ENCODE measurements at places on chromosomes 5 and 9. TPM values are rescaled to one million over a fixed set of nuclear protein-coding genes. Genes with fewer than 3 reads are reported as not detected.

DNA sequence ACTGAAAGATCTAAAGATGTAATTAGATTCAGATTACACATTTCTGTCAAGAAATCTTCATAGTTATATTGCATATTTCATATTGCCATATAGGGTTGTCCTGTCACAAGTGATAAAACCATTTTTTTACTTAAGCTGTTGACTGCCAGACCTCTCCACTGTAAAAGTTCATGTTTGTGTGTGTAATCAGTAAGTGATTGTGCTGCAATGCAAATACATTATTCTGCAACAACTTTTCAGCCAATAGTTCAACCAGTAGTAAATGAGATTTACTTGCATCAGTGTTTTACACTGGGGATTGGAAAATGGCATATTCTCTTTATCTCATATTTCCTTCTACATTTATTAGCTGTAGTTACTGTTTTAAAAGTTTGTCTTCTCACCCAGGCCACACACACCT lies 603.9 kb upstream of the RORB start:
- no peak for DNase-seq

Gene TRIM41
- 18.7 TPM for total RNA-seq

- DNase-seq, result peak; percentile 92
These were observed 442.4 kb upstream of the ZNF462 start for GRCh38 chr9:106420511-106420944.

- DNase-seq, result no peak
These were observed 48.7 kb downstream of the NEURL1B start for GRCh38 chr5:172689801-172690200.

Gene FAM193B
- total RNA-seq, result 33.9 TPM

DNA sequence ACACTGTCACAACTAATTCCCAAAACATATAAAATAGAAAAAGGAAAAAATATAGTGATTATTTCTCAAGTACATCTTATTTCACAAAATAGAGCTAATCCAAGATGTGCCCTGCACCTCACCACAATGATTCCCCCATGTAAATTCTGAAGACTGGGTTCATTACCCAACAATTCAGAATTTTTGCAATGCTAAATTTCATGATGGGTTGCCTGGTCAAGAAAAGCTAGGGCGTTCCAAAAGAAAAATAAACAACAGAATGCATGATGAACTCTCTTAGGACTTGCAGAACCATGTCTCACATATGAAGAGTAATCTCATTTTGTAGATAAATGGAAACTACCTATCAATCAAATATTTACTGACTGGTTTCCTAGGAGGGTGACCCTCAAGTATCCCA lies 259.6 kb upstream of the NFIL3 start:
- DNase-seq, result no peak

Gene GRIA1
- not detected for total RNA-seq

DNA sequence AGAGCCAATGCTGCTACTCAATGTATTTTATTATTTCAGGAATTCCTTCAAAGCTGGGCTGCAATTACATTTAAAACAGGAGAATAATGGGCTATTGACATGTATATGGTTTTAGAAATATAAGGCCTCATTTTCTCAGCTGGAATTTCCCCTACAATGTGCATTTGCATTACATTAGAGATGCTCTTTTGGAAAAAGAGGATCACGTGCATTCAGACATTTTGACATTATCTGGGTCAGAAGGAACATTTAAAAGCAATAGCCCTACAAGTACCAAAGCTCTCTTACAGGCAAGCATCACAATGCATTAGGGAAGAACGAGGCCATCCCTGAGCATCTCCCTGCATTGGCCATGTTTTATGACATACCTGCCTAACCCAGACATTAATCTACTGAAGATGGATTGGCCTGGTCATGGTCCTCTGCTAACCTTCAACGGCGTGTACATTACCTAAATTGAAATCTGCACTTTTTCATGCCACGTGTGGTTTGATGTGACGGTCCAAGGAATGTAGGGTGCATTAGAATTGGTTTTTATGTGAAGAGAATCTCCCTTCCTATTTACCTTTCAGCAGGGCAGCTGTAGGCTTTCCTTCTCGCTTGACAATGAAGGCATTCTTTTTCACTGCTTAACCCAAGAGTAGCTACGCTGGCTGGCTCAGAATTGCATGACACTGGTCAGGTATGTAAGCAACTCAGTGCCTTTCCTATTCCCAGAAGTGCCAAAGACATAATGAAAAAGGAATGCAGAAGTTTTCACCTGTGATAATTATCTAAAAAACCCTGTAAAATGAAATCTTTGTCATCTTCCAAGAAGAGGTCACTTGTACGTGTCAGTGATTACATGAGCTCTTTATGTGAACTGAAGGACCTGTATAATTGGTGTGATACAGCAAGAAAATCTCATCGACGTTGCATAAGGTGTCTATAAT lies 212.3 kb upstream of the MPDZ start:
- no peak for DNase-seq

DNA sequence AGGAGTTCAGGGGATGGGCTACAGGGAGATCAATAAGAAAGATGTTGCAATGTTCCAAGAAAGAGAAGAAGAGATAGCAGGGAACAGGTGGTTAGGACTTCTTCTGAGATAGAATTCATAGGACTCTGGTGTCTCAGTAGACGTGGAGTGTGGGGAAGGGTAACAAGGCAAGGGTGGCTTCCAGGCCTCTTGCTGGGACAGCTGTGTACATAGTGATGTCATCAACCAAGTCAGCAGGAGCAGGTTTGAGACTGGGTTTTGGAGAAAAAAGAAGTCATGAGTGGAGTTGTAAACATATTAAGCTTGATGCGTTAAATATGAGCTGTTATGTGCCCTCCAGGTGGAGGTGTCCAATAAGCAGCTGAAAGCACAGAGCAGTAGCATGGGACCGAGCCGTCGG lies 211.8 kb upstream of the RASEF start:
- DNase-seq, result no peak

- no peak for DNase-seq
These were observed 31.5 kb downstream of the CNTLN start for GRCh38 chr9:17166346-17166745.

GRCh38 chr5:59565551-59565950 lies 328.0 kb downstream of the PDE4D start:
- no peak for DNase-seq

DNA sequence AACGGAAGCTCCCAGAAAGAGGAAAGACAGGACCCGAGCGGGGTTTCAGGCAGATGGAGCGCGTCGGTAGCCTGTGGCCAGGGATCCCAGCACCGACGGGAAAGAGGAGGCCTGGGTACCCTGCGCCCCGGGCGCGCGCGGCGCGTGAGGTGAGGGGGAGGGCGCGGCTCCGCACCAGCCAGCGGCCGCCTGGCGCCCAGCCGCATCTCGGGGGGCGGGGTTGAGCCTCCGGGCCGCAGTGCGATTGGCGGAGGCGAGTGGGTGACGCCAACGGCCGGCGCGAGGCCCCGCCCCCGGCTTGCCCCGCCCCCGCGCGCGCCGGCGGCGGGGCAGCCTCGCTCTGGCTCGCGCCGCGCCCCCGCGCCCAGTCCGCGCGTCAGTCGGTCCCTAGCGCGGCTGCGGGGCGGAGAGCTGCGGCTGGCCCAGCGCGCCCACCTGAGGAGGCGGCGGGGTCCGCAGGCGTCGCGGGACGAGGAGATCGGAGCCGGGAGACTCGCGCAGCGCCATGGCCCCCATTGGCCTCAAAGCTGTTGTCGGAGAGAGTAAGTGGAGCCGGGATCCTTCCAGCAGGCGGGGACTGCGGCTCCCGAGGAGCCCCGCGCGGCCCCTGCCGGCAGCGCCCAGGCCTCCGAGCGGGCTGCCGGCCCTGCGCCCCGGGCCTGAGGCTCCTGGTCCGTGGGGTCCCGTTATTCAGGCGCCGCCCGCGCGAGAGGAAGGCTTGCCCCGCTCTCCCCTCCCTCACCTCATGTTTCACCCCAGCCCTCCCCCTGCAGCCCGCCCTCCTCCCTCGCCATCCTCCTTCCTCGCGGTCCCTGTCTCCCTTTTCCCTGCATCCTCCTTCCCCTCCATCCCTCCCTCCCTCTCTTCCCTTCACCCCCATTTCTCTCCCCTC lies at the start of gene STXBP1:
TSS of gene STXBP1 (plus strand) at position 379 of the 892 bp plus-strand sequence. CDS start at position 506, 127 bp downstream.
- peak; percentile 82 for DNase-seq

Gene KCTD16
- total RNA-seq, result not detected

DNA sequence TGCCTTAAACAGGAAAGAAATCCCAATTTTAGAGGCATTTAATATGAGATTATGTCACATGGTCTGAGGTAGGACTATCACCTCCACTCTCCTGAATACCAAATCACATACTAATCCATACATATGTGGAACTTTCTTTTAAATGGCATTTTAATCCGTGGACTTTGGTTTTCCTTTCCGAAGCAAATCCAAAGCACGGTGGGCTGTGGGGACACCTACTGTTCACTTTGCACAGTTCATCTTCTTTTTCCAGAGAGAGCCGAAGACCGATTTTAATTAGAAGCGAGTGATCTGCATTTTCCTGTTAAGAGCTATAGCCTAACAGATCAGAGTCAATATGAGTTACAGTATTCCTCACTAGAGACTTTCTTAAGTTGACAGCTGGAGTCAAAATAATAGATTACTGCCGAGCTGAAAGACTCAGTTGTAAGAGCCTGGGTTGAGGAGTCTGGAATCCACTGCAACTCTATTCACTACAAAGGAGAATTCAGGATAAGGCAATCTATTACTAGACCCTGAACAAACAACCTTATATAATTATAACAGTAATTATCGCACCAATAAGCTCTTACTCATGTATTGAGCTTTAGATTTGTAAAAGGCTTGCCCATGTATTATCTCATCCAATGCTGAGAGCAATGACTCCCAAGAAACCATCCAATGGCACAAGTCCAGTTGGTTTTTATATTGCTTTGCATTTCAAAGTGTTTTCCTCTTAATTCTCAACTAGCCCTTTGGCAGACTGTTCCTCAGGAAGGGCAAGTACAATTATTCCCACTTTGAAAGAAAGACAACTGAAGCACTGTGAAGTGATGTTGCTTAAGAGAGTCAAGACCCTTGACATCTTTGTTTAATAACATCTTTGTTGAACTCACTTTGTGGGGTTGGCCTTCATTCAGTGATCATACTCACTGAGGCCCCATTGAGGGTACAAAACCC lies 144.7 kb downstream of the TRPM6 start:
- peak; percentile 42 for DNase-seq

Gene IL4
- not detected for total RNA-seq

DNA sequence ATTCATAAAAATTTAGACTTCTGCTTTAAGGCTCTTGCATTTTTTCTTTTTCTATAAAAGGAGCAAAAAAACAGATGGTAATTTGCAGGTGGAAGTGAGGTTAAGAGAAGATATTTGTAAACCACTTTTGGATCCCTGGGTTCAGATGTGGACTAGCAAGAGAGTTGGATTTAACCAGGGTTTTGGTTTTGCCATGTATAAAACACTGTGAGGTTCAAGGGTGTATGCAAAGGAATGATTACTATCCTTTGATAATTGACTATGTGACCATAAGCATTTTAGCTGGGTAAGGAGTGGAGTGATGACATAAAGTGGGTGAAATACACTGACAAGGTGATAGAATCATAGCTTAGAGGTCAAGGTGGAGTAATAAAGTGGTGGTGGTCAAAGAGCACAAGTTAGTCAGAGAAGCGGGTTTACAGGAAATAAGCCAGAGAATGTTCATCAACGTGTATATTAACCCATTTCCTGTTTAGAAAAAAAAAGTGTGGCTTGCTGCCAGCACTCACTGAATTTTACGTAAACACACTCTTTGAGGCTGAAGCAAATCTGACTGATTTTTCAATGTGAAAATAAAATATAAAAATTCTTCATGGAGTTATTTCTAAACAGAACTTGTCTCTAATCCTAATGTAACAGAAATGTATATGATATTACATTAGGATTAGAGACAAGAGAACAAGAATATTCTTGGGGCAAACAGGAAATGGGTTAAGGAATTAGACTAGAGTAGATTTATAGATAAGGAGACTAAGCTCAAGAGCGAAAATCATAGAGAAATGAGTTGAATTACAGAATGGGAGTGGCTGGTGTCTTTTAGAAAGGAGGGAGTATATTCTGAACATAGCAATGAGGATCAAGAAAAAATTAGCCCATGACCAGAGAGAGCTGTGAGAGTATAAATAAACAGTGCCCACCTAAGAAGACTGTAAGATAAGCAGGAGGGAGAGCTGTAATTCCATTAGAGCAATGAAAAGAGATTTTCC lies 74.5 kb downstream of the CDKN2A start:
- peak; percentile 65 for DNase-seq

Gene PCDHAC2
- total RNA-seq, result 4.2 TPM

- DNase-seq, result no peak
These were observed 235.7 kb downstream of the COMMD10 start for GRCh38 chr5:116320486-116320885.

Gene LHX3
- total RNA-seq, result not detected

DNA sequence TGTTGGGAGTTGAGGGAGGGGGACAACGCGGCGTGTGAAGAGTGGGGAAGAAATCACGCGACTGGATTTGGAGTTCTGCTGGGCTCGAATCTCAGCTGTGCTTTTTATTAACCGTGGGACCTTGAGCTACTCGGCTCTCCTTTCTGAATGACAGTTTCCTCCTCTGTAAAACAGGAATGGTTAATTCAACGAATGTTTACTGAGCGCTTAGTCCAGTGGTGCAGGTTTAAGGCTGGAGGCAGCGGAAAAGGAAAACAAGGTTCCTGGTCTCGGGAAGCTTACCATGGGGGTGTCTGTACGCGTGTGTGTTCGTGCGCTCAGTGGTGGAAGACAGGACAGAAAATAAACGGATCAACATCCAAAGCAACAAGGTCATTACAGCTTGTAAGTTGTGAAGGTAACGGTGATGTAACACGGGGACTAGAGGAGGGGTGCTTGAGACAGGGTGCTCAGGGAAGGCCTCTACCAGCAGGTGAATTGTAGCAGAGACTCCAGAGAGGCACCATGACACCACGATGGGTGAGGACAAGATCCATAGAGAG lies 277 bp downstream of the EIF4E1B start:
- no peak for DNase-seq

DNA sequence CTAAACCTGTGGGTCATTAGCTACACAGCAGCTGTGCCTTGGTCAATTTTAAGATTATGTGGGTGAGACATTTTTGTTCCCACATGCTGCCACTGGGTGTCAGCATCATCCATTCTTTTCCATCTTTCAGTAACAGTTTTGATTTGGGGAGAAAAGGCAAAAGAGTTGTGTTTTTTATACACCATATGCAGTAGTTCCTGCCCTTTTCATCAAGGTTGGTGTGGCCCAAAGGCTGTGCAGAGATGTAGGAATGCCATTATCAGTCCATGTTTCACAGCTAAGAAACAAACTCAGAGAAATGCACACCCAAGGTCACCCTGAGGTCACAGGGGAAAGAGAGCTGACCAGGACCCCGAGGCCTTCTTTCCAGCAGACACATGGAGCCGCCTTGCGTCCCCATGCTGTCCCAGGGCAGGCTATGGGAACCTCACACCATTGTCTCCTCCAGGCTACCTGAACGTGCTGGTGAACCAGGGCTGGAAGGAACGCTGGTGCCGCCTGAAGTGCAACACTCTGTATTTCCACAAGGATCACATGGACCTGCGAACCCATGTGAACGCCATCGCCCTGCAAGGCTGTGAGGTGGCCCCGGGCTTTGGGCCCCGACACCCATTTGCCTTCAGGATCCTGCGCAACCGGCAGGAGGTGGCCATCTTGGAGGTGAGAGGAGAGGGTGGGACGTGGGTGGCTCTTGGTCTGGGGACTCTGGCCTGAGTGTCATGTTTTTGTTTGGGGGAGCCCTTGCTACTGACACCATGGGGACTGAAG lies 27.8 kb upstream of the GRPEL2 start:
- DNase-seq, result peak; percentile 86

All from PC-3 (cell line).